ENCODE measurements at places on chromosomes 7 and 10.

DNA sequence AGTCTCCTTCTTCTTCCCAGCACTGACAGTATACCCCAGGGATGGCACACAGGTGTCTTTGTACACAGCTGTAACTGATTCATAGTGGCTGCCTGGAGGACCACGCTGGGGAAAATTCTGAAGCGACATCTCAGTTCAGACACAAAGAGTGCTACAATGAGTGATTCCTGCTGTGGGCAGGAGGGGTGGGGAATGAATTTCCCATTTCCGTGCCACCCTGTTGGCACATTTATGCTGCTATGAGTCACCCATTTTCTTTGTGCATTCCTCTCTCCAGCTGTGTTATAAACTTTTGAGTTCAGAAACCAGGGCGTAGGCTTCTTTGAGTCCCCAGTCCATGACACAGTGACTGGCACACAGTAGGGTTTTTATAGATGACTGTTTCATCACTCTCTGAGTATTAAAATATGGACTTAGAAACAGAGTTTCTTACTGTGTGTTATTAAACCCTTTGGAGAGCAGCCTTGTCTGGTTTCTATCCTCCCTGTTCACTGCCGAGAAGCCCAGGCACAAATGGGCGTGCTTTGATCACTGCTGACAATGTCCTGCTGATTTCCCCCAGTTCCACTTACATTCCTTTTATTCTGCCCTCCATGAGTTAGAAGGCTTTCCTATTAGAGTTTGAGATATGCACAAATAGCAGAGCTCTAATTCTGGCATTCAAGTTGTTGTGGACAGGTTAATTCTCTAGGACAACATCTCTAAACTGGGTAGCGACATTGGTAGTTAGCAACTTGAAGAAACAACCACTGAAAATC, 24.0 kb upstream of the NPS start:
- no peak for DNase-seq

GRCh38 chr7:114182837-114183236, 231.8 kb upstream of the FOXP2 start:
- no peak for DNase-seq

GRCh38 chr7:104963991-104964385, 50.0 kb upstream of the KMT2E start:
- DNase-seq, result no peak

DNA sequence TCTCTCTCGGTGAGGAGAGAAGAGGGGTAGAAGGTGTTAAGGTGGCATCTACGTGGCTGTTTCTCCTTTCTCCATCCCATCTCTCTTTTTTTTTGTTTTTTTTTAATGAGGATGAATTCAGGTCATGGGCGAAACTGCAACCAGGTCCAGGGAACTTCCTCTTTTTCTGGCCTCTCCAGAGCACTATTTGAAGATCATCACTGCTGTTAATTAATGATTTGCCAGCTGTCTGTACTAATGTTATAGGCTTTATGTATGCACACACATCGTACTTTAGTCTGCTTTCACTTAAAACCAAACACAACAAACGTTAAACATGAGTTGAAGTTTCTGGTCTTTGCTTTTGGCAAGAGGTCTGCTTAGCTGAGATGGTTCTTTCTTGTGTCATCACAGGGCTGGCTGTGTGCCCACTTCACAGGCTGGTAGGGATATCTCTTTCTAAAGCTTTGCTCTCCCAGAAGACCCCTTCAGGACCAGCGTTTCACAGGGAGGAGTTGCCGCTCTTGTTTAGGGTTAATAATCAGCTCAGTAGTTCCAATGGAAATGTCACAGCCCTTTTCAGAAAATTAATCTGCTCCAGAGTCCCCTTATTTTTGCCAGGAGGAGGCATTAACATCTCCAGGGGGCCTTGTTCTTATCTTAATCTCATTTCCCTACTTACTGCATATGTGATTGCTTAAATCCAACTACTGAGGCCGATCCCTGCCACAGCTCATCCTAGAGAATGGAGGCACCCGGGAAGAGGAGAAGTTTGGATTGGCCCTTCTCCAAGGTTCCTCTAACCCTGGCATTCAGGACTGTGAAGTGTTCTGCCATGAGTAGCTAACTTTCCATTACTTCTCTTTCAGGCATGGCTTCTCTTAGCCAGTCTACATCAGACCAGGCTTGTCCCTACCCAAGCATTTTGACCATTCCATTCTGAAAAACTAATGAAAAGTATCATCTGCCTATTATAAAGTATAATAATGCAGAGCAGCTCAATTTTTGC, 273.9 kb upstream of the NFE2L3 start:
- DNase-seq, result no peak

- DNase-seq, result no peak
These were observed 14.6 kb upstream of the LFNG start for GRCh38 chr7:2504889-2505375.

- DNase-seq, result no peak
These were observed 62.9 kb downstream of the GRM8 start for GRCh38 chr7:127189886-127190285.

DNA sequence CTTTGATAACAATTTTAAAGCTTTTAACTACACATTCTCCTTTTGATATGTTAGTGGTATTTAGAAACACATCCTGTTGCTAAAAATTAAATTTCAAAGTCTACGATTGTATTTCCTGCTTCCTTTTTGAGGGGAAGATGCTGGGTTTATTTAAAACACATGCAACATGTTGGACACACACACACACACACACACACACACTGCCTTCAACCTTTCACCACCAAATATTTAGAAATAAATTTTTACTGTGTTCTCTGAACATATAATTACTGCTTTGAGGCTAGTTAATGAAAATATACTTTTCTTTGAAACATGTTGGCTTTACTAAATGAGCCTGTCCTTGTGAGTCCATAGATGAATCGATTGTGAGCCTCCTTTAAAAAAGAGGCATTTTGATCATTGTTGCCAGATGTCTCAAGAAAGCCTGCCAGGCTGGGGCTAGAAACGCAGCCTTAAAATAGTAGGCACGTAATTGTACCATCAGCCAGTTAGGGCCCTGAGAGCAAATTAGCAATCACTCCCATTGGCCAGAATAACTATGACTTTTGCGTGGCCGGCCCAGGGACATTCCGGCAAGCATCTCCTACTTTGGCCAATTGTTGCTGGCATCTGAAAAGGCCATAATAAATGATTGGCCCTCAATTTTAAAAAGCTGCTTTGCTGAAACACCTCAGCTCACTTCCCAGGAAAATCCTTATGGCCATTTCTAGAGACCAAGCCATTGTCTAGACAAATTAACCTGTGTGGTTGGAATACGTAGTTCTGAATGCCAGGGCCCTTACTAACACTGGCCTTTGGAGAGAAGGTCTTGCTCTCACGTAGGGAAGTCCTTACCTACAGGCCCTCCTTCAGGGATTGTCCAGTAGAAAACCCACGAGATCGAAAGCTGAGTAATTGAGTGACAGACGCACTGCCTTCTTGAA, 9.9 kb upstream of the TEX36 start:
- no peak for DNase-seq

GRCh38 chr7:95577137-95577536, 19.2 kb downstream of the PDK4 start:
- DNase-seq, result no peak

GRCh38 chr7:28225576-28225975, 45.0 kb upstream of the JAZF1 start:
- no peak for DNase-seq

- no peak for DNase-seq
These were observed 144.6 kb downstream of the NRCAM start for GRCh38 chr7:108311446-108312168.

GRCh38 chr10:9301148-9301547, 1246.7 kb downstream of the GATA3 start:
- no peak for DNase-seq

DNA sequence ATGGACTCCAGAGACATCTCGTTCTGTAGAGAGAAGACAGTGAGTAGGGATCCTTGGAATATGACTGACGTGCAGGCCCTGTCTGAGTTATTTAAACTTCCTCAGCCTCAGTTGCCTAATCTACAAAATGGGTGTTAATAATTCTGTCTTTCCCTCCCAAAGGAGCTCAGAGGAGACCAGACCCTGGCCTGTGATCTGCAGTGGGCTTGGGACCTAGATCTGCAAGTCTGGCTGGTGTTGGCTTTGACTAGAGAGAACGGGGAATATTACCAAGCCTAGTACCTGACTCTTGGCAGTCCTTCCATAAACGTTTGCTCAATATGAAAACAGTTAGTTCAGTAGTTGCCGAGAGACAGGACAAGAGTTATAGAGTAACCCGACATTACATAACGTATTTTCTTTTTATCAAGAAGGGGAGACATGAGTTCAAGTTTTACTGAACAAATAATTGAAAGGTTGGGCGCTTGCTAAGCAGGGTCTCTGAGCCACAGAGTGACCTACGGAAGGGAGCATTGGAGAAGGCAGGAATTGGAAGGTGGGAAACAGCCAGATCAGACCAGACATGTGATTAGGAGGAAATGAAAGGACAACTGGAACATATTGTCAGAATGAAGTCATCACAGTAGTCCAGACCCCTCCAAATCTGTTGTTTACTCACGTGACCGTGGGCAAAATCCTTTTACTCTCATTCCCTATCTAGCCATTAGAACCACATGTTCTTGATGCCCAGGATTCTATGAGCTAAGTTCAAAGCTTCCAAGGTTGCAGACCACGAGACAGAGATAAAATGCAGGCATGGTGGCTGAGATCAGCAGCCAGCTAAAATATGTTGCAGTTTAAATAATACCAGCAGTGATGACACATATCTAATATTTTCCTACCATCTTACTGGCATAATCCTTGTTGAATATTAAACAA, 10.9 kb upstream of the CYP3A4 start:
- no peak for DNase-seq

GRCh38 chr7:128103498-128104107, 72.4 kb upstream of the LRRC4 start:
- DNase-seq, result no peak

DNA sequence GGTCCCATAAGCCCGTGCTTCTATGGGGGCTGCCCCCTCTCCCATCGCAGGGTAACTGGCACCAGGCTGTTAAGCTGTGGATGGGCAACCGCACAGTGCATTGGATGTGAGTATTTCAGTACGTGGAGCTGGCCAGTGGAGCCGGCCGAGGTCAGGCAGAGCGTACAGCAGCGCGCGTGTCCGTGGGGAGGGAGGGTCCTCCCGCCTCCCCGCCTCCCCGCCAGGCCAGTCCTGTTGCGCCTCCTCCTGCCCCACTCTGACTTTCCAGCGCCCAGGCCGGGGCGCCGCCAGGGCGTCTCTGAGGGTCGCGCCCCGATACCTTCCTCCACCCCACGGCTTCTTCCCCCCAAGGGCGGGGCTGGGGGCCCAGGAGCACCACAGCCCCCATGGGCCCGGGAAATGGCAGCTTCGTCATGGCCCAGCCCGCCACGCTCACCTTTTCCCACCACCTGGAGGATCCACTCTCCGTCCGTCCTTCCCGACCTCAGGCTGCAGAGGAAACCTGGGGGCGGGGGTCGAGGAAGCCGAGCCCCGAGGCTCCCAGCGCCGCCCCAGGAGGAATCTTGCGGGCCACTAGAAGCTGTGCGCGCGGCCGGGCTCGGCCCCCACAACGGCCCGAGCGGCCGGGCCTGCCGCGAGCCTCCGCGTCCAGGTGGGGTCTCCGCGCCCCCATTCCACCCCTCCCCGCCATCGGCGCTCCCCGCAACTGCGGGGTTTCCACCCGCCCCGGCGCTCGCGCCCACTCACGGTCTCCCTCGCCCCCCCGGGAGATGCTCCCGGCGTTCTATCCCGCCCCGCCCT, 831 bp upstream of the PFKP start:
- no peak for DNase-seq

GRCh38 chr10:132446195-132446581, 49.2 kb downstream of the PWWP2B start:
- no peak for DNase-seq

DNA sequence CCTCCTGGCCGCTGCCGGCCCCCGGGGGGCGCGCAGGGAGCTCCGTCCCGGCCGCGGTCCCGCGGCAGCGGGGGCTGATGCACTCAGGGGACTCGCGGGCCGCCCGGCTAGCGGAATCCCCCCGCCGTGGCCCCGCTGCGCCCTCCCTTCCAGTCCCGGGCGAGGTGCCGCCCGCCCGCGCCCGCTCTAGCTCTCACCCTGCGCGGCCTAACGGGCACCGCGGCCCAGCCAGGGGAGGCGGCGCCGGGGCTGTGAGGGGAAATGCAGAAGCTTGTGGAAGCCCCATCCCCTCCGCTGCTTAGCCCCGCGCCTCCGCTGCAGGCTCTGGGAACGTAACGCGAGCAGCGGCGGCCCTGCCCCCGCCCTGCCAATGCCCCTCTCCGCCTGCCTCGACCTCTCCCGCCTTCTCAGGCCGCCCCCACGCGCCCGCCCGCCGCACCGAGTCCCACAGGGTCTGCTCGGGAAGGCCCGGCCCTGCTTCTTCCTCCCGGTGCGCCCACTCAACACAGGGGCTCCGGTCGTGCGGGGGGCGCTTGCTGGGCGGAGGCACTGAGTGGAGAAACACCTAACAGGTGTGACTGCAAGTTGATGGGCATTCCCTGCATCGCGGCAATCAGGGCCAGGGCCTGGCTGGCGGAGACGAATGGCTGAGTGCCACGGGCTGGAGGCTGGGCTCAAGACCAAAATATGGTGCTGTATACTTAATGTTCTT, 384 bp upstream of the TMEM229A start:
- no peak for DNase-seq

- no peak for DNase-seq
These were observed 17.6 kb downstream of the ZRANB1 start for GRCh38 chr10:124959564-124959963.

DNA sequence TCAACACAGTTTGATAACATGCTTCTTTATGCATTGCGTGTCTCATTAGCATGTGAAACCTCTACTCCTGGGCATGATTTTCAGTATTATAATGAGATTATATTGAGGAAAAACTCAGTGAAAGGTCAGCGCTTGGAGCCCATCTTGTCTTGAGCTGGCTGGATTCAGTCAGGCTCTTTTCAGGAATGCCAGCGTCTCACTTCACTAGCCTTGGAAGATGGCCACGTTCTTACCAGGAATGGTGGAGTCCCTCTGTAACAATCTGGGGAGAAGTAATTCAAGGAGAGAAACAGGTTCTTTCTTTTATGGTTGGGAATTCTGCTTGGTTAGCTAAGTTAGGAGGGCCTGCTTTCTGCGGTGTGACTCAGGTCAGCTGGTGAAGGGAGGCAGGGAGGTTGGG, 241.0 kb downstream of the GALNT17 start:
- DNase-seq, result no peak

- DNase-seq, result no peak
These were observed 38.2 kb downstream of the TNS3 start for GRCh38 chr7:47543714-47544113.

- DNase-seq, result no peak
These were observed 616.2 kb downstream of the DNAJB6 start for GRCh38 chr7:157952841-157953645.
